T-helper 9 cell (primary cell): ENCODE measurements at places on chromosomes 2 and 18.
A peak's percentile ranks its signal among the peaks of the same experiment; 100 is the strongest.

- no peak for DNase-seq
These were observed 76.7 kb downstream of the MRPS9 start for GRCh38 chr2:105114551-105114950.

- DNase-seq, result no peak
These were observed 5.9 kb upstream of the MOCOS start for GRCh38 chr18:36181441-36181840.

DNA sequence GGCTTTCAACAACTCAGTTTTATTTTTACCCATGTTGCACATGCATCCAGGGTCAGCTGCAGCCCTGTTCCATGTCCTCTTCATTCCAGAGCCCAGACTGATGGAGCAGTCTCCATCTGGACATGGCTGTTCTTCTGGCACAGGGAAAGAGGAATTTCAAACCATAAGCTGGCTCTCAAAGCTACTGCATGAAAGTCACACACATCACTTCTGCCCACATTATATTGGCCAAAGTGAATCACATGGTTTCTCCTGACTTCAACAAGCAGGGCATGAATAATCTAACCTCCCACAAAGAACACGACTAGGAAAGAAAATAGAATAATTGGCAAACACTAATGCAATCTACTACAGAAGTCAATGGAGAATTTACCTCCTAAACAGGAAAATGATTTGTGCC lies 94.2 kb downstream of the FTCDNL1 start:
- DNase-seq, result no peak

- no peak for DNase-seq
These were observed 237.2 kb downstream of the INSIG2 start for GRCh38 chr2:118325321-118325955.

DNA sequence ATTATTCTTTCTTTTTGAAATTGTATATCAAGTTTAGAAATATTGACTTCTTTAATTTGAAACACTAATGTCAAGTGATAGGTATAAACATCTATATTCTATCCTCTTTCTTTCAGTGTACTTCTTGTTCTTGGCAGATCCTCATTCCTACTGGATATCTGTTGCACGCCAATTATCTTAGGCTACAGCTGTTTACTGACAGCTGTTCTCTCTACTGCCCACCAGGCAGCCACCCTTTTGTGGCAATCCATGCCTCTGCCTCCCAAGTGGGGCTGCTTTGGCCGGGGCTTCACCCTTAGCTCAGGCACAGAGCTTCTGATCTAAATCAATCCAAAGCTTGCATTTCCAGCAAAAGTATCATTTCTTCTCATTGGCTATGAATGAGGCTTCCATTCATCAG lies 50.6 kb upstream of the ITSN2 start:
- no peak for DNase-seq

DNA sequence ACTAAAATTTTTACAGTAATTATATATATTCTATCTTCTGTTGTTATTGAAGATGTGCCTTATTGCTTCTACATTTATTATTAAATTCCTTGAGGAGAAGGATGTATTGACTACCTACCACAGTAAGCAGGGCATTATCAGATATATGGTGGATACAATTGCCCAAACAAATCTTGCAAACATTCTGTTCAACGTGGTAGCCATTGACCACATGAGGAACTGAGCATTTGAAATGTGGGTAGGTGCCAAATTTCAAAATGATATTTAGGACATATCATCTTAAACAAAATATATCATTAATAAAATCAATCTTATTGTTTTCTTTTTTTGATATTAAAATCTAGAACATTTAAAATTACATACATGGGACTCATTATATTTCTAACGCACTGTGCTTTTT lies 11.1 kb downstream of the SCN3A start:
- DNase-seq, result no peak

- DNase-seq, result no peak
These were observed 136.3 kb downstream of the RPIA start for GRCh38 chr2:88827821-88828220.

DNA sequence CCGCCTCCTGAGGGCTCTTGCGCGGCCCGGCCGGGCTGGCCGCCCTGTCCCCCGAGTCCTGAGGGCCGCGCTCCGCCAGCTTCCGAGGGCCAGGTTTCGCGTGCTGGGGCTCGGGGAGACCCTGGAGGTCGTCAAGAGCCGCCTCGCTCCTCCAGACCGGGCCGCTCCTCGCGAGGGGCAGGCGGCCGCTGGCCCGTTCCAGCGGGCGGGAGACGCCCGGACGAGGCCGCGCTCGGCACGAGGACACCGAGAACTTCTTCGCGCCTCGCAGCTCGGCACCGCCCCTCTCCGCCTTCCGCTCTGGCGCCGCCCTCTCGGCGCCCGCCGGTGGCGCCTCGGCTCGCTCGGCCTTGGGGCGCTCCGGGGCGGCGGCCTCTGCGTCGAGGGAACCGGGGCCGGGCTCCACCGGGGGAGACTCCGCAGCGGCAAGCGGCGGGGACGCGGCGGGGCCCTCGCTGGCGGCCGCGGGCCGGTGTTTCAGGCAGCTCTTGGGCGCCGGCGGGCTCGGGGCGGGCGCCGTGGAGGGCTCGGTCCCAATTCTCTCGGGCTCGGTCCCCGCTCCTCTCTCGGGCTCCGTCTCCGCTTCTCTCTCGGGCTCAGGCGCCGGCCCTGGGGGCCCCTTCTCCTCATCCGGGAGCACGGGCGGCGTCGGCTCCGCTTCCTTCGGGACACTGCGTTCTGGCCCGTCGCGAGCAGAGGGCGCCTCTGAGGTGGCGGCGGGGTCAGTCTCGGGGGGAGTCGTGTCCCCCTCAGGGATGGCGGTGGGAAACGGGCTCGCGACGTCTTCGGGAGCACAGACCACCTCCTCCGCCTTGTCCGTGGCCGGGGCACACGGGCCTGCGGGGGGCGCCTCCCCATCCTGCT lies 91.6 kb upstream of the MGAT4A start:
- DNase-seq, result peak; percentile 45

DNA sequence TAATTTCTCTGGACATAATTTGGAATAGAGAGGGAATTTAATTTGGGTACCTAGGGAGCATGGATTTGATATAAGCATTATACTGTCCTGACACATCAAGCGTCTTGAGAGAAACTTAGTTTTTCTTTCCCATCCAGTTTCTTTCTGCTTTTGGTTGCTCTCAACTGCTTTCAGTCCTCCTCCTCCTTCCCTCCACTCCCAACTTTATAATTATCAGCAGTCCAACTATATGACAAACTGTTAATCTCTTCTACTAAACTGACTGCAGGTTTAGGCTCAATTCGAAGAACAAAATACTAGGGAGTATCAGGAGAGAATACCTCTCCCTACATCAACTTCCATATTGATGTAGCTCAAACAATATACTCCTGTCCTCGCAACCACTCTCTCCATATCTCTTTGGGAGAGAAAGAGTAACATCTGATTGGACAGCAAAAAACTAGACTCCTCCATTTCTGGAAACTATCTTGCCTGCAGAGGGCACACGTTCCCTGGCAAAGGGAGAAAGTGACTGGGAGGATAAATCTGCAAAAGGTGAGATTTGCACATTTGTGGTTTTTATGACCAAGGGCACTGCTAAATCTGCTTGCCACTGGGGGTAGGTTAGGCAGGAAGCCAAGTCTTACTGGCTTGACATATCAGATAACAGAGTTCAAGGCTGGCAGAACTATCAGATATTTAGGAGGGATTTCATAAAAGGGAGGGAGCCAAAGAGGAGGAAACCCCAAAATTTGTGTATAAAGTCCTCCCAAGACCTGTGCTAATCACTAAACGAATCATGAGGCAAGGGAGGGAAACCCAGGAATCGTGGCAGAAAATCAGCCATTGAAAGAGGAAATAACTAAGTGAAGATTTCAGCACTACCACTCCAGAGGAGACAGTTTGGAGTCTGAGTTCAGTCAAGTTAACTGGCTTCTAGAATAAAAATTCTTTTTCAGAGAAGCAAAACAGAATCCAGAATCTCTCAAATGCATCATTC lies 40.0 kb downstream of the ICA1L start:
- no peak for DNase-seq

- DNase-seq, result no peak
These were observed 58.1 kb upstream of the MCFD2 start for GRCh38 chr2:46973673-46974072.

GRCh38 chr18:2642771-2643170 lies 12.8 kb upstream of the SMCHD1 start:
- no peak for DNase-seq

DNA sequence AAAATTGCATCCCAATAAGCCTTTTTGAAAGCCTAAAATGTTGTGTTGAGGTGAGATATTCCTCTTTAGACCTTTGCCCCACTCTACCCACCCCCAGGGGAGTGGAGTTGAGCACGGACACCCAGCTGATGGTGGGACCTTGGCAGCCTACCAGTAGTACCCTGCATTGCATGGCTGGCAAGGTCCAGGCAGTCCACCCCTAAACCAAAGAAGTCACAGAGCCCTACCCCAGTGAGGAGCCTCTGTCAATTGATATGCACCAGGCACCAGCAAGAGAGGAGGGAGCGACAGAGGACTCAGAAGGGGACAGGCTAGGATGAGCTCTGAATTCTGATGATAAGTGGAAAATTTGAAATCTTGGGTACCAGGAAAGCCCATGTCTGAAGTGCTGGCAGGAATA lies 38.6 kb downstream of the MARCO start:
- DNase-seq, result no peak

- no peak for DNase-seq
These were observed 66.6 kb upstream of the PELI1 start for GRCh38 chr2:64210816-64211215.

GRCh38 chr2:207387001-207387571 lies 142.7 kb upstream of the CREB1 start:
- DNase-seq, result no peak

DNA sequence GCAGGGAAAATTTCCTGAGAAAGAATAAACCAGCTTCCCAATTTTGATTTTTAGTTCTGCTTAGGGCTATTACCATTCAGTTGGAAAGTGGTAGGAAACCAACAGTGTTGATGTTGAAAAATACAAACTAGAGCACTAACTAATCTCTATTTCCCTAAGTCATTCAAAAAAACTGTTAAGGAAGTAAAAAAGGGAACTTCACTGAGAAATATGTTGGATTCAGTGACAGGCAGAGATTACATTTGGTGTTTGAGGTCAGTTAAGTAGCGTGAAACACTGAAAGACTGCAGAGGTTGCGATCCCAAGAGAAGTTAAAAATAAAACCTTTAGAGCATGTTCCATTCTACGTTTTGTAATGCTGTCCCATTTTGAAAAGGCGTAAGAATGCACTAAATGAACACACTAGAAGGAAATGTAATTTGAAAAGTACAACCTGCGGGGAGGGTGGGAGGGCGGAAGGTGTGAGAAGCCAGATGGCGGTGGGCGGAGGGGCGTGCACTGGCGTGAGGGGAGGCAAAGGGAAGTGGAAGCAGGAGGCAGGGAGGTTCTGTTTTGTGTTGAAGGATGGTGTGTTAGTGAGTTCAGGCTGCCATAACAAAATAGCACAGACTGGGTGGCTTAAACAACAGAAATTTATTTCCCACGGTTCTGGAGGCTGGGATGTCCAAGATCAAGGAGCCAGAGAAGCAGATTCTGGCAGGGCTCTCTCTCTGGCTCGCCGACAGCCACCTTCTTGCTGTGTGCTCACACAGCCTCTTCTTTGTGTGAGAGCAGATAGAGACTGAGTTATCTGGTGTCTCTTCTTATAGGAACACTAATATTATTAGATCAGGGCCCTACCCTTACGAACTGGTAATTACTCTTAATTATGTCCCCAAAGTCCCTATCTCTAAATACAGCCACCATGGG lies 94.3 kb upstream of the KCTD1 start:
- DNase-seq, result no peak

DNA sequence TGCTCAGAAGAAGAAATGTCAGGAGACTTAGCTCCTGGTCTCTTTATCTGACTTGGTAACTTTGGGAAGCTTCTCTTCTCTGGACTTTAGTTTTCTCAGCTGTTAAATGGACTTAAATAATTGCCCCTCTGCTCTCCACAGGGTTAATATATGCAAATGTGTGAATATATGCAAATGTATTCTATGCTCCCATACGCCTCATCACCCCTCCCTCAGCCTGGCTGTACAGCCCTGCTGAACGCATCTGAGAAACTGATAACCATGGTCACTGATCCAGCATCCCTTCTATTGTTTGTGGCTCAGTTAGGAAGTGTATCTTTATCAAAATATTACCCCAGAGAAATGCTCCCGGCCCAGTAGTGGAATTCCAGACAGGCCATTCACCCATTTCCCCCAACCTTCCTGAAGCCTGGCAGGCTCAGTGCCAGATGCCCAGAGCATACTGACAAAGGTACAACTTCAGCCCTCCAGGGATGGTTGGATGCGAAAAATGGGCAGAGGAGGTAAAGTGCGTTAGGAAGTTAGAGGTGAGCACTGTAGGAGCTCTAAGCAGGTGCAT lies 103.4 kb downstream of the DYSF start:
- DNase-seq, result no peak

GRCh38 chr2:241308267-241308666 lies 7.2 kb downstream of the HDLBP start:
- no peak for DNase-seq

GRCh38 chr2:237427769-237428506 lies 14.0 kb upstream of the COL6A3 start:
- DNase-seq, result peak; percentile 11

- no peak for DNase-seq
These were observed 1261.7 kb downstream of the DSC3 start for GRCh38 chr18:29780816-29781215.

DNA sequence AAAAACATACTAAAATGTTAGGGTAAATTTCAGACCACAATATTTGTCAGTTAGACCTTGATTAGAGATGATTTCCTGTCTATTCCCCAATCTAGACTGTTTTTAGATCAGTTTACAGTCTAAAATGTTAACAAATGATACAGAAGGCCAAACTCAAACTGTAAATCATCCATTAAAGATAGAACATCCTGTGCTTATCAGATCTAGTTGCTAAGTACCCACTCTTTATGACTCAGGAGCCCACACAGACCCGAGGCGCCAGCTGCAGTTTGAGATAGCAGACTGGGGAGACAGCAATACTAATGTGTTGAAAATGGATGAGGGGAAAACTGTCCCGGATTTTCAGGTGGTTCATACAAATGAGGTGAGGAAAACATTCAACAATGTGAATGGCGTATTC lies 113.3 kb downstream of the SCG2 start:
- no peak for DNase-seq

- no peak for DNase-seq
These were observed 78.1 kb downstream of the WDSUB1 start for GRCh38 chr2:159208438-159208837.

- DNase-seq, result no peak
These were observed 610.2 kb upstream of the SYT4 start for GRCh38 chr18:43887491-43887890.

DNA sequence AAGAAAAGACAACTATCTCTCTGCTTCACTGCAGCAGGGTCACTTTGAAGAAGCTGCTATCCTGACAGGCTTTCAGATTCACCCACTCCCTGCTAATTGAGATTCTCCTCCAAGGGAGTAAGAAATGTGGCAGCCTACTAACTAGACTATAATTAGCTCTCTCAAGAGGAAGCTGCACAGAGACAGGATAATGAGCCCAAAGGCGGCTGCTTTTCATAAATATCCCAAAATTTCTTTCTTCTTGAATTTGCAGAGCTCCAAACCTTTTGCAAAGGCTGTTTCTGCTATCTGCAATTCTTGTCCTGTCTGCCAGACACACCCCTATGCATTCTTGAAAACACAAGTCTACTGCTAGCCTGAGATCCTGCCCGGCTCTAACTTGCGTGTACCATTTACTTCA lies 54.0 kb upstream of the RNU4ATAC start:
- no peak for DNase-seq
